ENCODE measurements at places on chromosomes 5 and 9.

GRCh38 chr5:19862711-19863110 is 125.3 kb downstream of the CDH18 start:
- no peak for DNase-seq

DNA sequence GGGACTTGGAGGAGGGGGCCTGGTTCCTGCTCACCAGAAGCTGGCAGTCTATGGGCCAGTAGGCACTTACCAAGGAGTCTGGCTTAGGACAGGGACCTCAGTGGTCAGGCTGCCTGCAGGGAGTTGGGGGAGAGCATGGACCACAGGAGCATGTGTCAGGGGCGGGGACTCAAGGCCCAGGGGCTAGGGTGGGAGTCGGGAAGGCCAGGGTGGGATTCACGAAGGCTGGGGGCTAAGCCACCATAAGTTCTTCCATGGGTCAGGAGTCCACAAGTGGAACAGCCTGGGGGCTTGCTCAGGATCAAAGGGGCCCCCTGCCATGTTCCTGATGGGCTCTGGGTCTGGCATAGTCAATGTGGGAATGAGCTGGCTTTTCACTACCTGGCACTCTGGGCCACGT is 11.5 kb upstream of the SLC25A48 start:
- DNase-seq, result no peak

- DNase-seq, result peak; percentile 30
Observed at GRCh38 chr9:130072515-130073235, 19.0 kb downstream of the GPR107 start.

- DNase-seq, result no peak
Observed at GRCh38 chr9:79686381-79687130, 114.8 kb downstream of the TLE4 start.

- DNase-seq, result no peak
Observed at GRCh38 chr5:58834242-58835225, 251.7 kb downstream of the RAB3C start.

Data from activated T-cell treated with anti-CD3 and anti-CD28 coated beads, Interleukin-2, amount 50 U/mL, for 48 hours (primary cell).